ENCODE measurements at places on chromosomes 3 and 15.

- no peak for DNase-seq
Measured at GRCh38 chr3:72473156-72473555, 375.1 kb downstream of the SHQ1 start.

DNA sequence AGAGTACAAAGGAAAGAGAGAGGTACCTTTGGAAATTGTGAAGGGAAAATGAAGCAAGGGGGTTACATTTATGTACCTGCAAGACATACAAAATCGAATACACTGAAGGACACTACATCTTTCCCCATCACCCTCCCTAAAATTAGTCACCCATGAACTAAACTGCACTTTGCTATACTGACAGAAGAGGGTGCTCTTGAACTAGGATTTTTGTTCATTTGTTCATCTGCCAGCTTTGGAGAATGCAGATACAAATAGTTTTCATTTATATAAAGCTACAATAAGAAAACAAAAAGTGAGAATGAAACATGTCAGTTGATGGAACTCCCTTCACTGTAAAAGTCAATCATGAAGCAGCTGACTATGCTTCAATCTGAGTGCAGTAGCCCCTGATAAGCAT lies 55.7 kb downstream of the PCCB start:
- DNase-seq = no peak

DNA sequence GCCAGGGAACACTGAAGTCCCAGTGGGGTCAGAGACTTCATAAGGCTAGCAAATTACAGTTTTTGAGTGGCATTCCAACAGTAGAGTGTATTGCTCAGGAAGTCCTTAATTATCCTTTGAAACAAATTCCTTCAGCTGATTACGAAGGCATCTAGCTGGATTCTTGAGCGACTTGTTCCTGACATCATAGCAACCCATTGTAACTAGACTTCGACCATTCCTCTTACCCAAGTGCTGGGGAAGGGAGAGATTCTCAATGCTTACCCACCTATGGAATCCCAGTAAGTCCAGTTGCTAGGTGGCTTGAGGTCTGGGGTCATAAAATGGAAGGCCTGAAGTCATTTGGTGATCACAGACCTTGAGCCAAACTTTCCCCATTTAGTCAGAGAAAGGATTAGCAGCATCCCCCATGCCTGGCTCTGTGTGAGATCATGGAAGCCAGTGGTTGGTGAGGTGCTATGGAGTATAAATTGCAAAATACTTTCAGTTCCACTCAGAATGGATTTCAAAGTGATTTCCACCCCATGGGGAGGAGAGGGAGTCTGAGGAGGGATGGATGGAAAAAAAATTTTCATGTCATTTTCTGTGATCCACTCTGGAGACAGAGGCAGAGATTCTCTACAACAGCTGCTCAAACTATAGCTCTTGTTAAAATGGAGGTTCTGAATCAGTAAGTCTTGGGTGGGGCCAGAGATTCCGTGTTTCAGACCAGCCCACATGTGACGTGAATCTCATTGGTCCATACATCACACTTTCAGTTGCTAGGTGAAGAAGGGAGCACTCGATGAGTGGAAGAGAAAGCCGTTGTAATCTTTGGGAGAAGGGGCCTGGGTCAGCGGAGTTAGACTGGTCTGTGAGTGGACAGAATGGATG lies 45.7 kb downstream of the CD86 start:
- no peak for DNase-seq

GRCh38 chr3:1611824-1612223 lies 486.8 kb upstream of the CNTN4 start:
- DNase-seq = no peak

GRCh38 chr3:89256882-89257281 lies 149.5 kb downstream of the EPHA3 start:
- DNase-seq = no peak

GRCh38 chr15:67820992-67821783 lies 4.1 kb upstream of the SKOR1 start:
- DNase-seq = peak; percentile 37

- DNase-seq = no peak
Measured at GRCh38 chr15:45095661-45096060, 18.3 kb downstream of the DUOX2 start.

GRCh38 chr3:194081826-194082225 lies 54.1 kb upstream of the HES1 start:
- DNase-seq = no peak

GRCh38 chr3:111829023-111829422 lies 30.0 kb upstream of the PHLDB2 start:
- DNase-seq = no peak

- peak; percentile 59 for DNase-seq
Measured at GRCh38 chr15:78054966-78055365, 22.5 kb downstream of the TBC1D2B start.

GRCh38 chr3:21893242-21893641 lies 142.2 kb upstream of the ZNF385D start:
- no peak for DNase-seq

GRCh38 chr3:71302604-71303003 lies 280.9 kb downstream of the FOXP1 start:
- no peak for DNase-seq

DNA sequence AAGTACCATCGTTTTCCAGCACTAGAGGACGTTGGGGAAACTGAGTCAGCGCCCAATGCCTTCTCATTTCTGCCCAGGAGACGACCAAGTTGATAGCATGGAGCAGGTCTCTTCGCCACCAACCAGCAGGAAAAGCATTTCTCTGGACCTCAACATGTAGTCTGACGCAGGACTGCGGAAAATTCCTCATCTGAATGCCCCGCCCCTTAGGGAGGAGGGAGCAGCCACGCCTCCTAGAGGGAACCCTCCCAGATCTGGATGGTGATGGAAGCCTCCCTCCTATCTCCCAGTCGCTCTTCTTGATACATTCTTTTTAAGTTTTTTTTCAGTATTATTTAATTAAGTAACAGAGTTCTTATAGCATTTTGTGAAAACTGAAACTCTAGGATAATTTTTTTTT lies 17.4 kb upstream of the MINDY4B start:
- DNase-seq = no peak

- DNase-seq = no peak
Measured at GRCh38 chr3:132004571-132004970, 30.2 kb downstream of the CPNE4 start.

DNA sequence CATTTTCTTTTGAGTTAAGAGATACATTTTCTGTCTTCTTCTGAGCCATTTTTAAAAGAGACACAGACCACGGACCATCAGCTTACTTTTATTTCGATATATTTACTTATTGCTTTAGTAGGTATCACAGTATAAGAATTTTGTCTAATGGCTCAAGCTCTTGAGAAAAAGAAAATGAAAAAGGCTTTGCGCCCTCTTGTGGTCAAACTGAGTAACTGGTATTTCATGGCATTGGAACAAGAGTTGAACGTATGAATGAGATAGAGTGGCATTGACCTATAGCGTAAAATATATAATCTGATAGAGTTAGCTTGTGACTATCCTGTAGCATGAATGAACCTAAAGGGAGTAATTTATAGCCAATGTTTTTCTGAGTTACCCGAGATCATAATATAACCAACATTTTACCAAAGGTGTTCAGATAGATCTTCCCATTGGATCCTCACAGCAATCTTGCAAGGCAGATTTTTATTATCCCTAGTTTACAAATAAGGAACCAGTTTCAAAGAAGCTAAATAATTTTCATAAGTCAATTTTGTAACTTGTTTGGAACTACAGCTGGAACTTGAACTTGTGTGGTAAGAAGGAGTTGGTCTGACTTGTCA lies 154.6 kb downstream of the POLR2M start:
- peak; percentile 50 for DNase-seq

- DNase-seq = peak; percentile 88
Measured at GRCh38 chr3:52216585-52217408, 8.6 kb downstream of the TLR9 start.

DNA sequence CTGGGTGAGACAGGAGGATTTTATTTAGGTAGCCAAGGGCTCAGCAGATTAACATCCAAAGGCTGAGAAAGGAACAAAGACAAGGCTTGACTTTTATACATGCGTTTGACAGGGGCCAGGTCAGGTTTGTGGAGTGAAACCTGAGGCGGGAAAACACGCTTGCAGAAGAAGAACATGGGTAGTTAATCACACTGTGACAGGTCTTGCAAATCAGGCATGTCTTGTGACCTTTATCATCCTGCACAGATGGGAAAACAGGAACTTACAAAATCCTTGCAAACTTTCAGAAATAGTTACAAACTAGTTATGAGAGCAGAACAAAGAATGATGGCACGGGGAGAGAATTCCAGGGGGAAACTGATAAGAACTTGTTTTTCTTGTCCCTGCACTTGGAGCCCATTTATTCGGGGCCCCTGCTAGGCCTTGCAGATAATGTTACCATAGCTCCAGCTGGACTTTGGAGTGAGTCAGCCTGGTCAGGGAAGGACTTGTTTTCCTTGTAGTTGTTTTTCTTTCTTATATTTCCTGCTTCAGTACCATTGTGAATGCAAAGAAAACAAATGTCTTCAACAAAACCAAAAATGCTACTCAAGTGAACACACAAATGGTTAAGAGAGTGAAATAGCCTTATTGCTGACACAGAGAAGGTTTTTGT lies 965.9 kb upstream of the ROBO1 start:
- DNase-seq = no peak

DNA sequence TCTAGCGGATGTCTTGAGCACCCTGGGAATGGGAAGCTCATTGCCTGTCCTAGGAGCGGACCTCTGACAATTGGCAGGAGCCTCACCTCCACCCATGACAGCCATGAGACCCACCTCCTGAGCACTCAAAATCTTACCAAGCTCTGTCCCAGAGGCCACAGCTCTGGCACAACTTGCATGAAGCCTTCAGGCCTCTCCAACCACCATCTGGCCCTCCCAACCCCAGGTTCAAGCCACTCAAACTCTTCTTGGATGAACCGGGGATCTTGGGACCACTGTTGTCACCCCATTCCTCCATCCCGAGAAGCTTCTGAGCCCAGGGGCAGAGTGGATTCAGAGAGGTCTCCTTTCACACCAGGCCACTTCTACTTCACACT lies 1.5 kb downstream of the VIPR1 start:
- no peak for DNase-seq

Measured in CD4-positive, alpha-beta T cell treated with Interleukin-17A for 4 hours (primary cell).